ENCODE measurements at places on chromosomes 1 and 21.

DNA sequence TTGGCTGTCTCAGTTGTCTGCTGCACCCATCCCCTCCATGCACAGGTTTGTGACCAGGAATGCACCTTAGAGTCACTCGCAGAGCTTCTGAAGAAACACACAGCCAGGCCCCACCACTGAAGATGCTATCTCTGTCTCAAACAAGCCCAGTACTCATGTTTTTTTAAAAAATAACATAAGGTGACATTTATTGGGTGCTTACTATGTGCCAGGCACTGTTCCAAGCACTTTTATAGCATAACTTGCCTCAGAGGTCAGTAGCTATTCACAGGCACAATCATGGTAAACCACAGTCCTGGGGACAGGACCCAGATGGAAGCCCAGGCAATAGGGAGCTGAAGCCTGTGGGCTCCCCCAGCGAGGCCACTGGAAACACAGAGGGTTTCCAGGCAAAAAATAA is 8.8 kb upstream of the ATP13A2 start:
- no peak for DNase-seq

DNA sequence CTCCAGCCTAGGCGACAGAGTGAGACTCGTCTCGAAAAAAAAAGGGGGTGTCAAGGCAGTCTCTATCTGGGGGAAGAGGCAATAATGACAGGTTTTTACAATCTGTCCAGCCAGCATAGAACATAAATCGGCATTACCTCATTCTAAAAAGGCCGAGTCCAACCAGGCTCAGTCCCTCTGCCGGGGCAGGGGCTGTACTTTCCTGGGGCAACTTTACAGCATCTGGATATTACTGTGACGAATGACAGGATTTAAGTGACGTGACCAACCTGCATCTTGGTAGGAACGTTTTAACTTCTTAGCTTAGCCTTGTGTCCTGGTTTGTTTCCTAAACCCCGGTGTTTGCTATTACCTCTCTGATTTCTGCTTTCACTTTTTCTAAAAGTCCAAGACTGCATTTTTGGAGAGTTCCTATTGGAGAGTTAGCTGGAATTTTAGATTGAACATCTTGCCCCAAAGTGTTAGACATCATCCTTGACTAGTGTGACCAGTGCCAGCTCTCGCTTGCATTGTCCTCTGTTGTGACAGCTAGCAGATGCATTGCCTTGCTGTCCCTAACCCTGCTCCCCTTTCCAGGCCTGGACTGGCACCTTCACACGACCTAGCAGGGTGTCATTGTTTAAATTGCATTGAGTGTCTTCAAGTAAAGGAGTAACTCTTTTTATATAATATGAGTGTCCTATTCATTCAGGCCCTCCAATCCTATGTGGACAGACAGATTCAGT is 96.5 kb downstream of the TGFBR3 start:
- no peak for DNase-seq

DNA sequence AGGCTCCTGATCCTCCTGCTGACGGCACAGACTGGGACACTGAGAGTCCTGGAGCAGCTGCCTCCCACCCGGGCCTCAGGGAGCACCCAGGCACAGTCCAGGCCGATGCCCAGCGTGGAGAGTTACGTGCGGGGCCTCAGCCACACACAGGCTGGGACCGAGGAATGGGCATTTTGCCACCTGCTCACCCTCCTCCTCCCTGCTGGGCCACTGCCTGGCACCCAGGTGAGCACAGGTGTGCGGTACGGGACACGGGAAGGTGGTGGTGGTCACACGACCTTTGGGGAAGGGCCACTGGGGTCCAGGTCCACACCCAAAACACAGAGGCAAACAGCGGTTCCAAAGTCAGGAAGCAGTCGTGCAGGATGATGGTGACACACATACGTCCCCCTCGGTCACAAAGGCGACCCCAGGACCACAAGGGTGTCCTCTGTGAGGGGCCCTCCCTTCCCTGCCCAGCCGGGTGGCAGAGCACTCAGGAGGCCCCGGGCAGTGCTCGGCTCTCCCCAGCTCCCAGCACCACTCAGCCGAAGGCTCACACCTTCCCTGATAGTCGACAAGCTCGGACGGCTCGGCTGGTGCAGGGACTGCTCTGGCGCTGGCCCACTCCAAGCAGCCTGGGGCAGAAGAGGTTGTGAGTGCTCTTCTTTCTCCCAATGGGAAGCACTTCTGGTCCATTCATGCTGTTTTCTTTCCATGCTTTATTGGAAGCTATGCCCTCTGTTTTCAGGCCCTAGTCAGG is 14.3 kb downstream of the MORN1 start:
- DNase-seq, result no peak

DNA sequence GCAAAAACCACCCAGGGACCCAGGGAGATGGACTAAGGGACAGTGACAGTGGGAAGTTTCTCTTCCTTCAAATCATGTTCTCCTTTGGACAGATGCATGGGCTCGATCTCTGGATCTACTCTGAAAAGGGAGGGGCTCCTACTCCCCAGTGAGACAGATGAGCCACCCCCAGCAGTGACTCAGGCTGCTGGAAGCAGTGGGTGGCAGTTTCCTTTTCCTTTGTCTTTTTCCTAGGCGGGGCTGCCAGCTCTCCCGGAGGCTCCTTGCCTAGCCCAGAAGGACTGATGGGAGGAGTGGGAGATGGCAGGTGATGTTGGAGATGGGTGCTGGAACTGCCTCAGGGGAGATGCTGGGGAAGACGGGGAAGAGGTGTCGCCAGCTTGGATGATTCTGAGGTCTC is 41.0 kb upstream of the IGSF21 start:
- DNase-seq, result no peak

GRCh38 chr1:43275826-43276620 is 6.2 kb downstream of the TMEM125 start:
- DNase-seq, result no peak

DNA sequence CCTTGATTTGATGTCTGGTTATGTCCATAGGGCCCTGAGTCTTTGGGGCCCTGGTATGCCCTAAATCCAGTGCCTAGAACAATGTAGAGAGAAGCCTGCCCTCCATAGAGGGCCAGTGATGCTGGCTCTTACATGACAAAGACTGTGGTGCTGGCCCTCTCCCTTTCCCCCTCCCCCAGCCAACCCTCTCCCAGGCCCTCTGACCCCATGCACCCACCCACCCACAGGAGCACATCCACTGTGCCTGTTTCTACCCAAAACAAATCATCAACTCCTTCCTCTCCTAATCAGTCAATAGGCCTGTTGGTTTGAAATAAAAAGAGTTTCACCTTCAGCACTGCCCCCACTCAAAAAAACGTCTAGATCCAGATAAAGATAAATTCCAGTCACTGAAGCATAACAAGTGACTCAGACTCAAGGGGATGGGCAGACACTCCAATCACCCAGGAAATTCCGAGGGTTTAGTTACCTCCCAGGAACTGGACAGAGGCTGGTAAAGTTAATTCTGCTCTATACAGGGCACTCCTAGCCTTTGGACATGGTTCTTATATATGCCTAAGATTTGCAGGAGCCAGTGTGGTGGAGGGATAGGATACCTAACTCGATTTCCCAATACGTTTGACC is 144.8 kb upstream of the VANGL1 start:
- peak; percentile 87 for DNase-seq
